Fibroblast of skin of right biceps (primary cell): ENCODE measurements at places on chromosomes 1 and 21.

DNA sequence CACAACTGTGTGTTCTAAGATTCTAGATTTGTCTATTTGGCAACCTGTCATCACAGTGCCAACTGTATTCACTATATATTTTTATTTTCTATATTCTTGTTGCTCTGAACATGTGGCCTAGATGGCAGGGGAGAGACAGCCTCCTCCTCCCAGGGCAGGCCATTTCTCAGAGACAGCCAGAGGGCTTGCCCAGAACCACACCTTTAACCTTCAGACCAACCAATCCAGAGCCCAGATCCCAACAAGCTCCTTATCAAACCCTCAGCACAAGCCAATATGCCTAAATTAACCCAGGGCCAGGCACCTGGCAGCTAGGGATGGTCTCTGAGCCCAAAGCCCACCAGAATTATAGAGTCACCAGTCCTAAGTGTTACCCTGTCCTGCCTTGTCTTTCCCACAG is 19.3 kb downstream of the TRIM11 start:
- no peak for DNase-seq

GRCh38 chr1:18645747-18646090 is 15.1 kb downstream of the PAX7 start:
- no peak for DNase-seq

DNA sequence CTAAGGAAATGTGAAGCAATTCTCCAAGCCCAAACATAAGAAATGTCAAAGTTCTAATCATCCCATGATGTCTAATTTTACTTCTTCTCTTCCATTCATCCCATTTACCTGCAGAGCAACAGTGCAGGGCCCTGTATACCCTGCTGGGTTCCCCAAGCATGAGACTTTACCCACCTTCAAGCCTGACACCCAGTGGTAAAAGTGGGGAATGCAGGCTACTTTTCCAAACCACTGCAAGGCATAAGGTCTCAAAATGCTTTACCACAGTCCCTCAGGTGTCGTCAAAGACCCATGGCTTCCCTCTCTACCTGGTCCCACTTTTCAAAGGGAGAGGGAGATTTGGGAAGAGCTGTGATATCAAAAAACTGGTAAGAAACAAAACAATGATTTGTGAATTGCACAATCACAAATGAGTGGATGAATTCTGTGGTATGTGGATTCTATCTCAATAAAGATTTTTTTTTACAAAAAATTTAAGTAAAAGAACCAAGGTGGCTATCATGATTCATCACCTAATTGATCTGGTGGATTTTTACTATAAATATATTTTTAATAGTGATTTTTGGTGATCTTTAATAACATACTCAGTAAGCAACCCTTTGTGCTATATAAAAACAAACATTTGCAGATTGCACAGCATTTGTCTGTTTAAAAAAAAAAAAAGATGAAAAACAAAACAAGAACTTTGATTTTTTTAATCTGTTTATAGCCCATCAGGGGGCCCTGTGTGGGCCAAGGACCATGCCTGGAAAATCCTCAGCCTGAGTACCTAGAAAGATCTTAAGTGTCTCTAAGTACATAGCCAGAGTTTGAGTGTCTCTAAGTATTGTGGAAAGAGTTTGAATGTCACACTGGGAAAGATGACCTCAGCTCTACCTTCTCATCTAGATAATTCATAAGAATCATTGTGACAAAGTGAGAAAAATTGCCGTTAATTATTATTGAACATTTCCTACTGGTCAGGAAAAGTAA is 73.1 kb upstream of the GJB5 start:
- DNase-seq, result peak; percentile 26

- DNase-seq, result no peak
Measured at GRCh38 chr1:93578911-93579825, 102.5 kb downstream of the BCAR3 start.

GRCh38 chr1:199302554-199302953 is 663.7 kb downstream of the PTPRC start:
- DNase-seq, result peak; percentile 56

DNA sequence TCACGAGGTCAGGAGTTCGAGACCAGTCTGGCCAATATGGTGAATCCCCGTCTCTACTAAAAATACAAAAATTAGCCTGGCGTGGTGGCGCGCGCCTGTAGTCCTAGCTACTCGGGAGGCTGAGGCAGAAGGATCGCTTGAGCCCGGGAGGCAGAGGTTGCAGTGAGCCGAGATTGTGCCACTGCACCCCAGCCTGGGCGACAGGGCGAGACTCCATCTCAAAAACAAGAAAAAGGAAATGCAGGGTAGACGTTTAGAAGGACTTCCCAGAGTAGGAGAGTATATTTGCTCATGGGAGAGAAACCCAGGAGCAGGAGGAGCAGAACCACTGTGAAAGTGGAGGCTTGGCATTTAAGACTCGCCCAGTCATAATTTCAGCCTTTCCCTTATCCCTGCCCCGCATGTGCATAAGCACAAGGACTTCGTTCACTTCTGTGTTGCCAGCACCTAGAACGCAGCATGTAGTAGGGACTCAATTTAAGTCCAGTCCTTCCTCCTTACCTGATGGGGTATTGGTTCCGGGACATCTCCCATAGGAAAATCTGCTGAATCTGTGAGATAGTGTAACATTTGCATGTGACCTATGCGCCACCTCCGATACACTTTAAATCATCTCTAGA is 5.2 kb upstream of the MEF2D start:
- no peak for DNase-seq

GRCh38 chr1:91374086-91374485 is 30.6 kb downstream of the HFM1 start:
- no peak for DNase-seq

DNA sequence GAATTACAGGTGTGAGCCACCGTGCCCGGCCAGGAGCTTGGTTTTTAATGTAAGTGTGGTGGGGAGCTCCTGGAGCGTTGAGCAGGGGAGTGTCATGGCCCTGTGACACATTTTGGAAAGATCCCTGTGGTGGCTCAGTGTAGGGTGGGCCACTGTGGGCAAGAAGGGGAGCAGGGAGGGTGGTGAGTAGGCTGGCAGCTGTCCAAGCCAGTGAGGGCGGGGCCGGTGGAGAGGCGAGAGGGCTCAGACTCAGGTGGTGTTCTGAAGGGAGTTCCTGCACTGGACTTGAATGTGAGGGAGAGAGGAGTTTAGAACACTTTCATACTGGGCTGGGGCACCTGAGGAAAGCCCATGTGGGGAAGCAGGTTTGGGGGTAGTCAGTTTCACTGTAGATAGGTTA is 3.1 kb upstream of the EVA1B start:
- DNase-seq, result no peak
